Cardiac fibroblast (primary cell): ENCODE measurements at places on chromosomes 6 and 20.
A peak's percentile ranks its signal among the peaks of the same experiment; 100 is the strongest.

GRCh38 chr20:64182146-64182865 is 18.1 kb downstream of the MYT1 start:
- DNase-seq: no peak

- DNase-seq: no peak
Measured at GRCh38 chr6:19865178-19865577, 28.0 kb downstream of the ID4 start.

DNA sequence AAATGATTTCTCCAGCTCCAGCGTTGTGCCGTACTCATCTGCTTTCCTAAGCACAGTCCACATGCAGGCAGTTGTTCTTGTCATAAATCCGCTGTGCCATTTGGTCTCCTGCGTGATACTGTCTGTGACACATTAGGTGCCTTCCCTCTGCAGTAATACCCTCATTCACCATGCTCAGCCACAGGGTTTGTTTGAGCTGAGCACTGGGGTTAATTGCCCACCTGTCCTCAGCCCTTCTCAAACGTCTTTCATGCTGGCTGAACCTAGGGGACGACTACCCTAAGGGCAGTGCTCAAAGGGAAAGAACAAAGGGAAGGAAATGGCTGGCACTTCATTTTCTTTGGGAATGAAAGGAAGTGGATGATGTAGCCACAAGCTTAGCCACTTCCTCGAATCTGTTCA is 64.2 kb upstream of the MYLIP start:
- no peak for DNase-seq

DNA sequence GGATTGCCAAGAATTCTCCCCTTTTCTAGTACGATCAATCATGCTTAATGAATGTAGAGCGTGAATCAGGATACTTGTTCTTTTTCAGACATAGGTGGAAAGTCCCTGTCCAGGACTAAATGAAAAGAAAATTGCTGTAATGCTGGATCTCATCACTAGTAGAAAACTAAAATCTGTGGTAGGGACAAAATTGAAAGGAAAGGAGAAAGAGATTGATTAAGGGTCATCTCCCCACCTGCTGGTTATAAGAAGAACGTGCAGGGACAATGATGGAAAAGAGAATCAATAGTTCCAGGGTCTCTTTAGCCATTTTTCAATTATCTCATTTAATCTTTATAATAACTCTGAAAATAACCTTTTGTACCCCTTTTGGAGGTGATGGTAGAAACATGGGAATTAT is 18.7 kb upstream of the HLA-DRB1 start:
- DNase-seq: no peak

DNA sequence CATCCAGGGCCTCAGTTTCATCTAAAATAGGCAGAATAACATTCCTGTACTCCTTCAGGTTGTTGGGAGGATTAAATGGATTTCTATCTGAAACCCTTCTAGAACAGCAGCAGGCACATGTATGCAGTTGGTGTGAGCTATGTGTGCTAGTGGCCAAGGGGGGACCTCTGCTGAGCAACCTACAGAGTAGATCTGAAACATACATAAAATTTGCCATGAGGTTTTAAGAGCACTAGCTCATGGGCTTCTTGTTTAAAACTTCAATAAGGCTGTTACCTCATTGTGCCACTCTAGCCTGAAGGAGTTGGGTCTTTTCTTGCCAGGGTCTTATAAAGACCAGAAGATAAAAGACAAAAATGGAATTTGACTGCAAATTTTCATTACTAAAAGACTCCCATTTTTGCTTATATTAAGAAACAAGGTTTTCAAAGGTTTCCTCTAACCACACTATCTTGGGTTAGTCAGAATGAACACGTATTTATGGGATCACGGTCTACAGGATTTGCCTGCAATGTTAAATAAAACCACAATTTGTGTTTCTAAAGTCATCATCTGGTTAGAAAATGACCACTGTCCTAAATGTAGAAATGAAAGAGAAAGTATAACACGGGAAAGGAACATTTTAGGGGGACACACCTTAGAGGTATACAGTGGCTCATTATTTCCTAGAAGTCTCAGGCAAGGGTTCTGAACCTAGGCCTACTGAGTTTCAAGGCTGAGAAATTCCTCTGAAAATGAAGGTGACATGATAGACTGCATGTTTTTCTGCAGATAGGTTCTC is 144.9 kb upstream of the OLIG3 start:
- no peak for DNase-seq

DNA sequence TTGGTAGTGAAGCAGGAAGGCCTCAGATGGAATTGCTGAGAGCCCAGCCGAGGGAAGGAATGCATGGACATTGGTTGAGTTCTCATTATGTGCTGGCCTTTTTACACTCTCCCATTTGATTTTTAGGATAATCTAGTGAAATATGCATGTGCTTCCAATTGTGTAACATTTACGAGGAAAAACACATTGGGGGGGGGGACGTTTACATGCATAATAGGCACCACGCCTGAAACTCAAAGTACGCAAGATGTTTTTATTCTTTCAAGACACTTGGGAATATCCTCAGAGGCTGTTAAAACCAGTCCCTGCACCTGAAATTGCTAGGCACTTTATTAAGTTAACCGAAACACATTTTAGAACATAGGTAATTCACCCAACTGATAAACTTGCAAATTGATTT is 118.5 kb upstream of the CDH4 start:
- DNase-seq: no peak

GRCh38 chr6:169789146-169789943 is 37.9 kb downstream of the ERMARD start:
- peak; percentile 8 for DNase-seq

- DNase-seq: no peak
Measured at GRCh38 chr6:33755070-33755869, 8.6 kb upstream of the IP6K3 start.

- no peak for DNase-seq
Measured at GRCh38 chr6:139713900-139714506, 339.6 kb upstream of the CITED2 start.

- peak; percentile 66 for DNase-seq
Measured at GRCh38 chr20:2402271-2402980, 21.7 kb downstream of the TGM6 start.

GRCh38 chr20:36153736-36154699 is 522 bp upstream of the EPB41L1 start:
- DNase-seq: peak; percentile 82

- no peak for DNase-seq
Measured at GRCh38 chr6:76565932-76566331, 493.5 kb upstream of the IMPG1 start.

GRCh38 chr20:33441142-33441955 is 2.2 kb downstream of the SNTA1 start:
- no peak for DNase-seq

DNA sequence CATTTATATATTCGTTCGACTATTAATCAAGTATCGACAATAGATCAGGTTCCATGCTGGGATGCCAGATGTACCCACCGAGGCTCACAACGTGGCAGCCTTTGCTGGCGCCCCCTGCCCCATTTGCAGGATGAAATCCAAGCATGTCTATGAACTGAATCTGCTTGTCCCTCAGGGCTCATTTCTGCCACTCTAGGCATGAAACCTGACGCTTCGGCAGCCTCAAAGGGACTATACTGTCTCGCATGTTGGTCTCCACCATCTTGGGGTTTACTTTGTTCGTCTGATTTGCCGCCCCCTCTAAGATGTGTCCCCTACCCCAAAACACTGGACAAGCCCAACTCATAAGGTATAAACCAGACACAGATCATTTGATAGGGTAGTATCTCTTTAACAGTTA is 36.7 kb downstream of the HUS1B start:
- no peak for DNase-seq

- no peak for DNase-seq
Measured at GRCh38 chr20:4088766-4089165, 73.4 kb upstream of the RNF24 start.

DNA sequence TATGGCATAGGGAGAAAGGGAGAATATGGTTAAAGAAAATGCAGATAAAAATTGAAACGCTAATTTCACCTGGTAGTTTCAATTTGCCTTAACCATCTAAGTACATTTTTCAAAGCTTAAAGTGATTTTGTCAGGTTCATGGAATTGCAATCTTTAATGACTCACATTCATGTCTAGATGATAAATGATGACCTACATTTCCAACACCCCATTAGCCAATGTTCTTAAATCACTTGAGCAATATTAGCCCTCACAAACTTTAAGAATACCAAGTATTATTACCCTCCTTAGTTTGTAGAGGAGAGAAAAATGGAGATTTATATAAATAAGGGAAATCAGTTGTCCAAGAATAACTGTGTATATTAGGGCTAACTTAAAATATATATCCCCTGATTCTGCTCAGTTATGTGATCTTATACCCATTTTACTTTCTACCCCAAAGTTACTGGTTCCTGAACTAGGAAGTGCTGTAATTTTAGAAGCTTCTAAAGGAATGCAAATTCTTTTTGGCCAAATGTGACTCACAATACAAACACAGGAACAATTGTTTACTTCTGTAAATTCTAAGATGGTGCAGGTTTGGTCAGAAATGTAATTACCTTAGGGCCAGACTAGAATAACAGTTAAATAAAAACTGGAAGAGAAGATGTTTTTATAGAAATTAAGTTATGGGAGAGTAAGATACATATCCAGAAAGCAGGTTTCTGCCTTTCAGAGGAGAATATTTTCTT is 34.5 kb downstream of the TPBG start:
- DNase-seq: peak; percentile 41

DNA sequence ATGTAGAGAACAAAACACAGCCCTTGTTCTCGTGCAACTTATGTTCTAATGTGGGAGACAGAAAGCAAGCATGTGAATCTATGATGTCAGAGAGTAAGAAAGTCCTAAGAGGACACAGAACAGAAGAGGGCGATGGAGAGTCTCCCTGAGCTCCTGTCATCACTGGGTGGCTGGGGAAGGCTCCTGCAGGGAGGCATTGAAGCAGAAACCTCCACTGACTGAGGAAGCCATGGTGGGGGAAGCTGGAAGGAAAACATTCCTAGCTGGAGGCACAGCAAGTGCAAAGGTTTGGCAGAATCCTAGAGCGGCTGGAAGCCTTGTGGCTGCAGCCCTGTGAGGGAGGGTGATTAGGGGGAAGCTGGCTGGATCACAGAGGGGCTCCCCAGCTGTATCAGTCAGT is 248.0 kb downstream of the CDH26 start:
- peak; percentile 54 for DNase-seq
